ENCODE measurements at places on chromosomes 11 and 22.

DNA sequence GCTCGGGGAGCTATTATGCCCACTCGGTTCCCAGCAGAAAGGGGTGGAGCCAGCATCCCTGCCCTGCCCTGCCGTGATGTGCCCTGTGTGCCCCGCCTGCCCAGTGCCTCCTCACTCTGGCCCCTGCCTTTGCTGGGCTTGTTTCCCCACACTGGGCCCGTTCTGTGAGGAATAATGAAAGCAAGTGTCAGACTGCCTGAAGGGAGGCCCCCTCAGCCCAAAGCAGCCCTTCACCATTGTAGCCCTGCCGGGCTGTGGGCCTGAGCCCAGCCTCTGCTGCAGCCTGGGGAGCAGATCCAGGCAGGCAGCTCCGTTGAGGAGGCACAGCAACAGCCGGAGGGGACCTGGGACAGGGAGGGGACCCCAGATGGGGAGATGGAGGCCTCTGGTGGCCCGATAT lies 20.2 kb upstream of the NEFH start:
- no peak for DNase-seq

DNA sequence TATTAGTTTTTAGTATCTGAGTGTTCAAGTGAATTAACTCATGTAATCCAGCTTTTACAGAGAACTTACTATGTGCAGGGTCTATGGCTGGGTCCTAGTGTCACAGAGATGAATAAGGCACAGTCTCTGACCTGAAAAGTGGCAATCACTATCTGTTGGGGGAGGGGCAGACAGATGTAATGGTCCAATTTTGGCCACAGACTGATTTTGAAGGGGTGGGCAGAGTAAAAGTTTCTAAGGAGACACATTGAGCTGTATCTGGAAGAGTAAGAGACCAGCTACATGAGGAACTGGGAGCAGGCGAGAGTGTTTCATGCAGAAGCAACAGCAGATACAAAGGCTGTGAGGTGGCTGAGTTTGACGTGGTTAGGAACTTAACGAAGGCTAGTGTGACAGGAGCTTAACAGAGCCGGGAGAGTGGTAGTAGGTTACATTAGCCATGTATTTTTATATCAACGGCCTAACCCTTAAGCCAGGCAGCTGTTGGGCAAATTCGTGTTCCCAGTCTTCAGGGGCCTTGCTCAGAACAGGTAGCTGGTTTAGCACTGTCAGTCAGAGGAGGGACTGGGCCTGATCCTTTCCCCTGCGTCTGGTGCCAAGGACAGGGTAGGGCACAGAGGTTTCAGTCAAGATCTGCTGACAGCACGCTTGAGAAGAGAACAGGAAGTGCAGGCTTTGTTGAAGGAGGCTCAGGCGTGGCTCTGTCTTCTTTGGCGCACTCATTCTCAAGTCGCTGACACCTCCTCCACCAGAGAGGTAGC lies 1.4 kb upstream of the STIM1 start:
- DNase-seq = no peak

GRCh38 chr11:115912484-115912945 lies 408.3 kb upstream of the CADM1 start:
- DNase-seq = peak; percentile 7

DNA sequence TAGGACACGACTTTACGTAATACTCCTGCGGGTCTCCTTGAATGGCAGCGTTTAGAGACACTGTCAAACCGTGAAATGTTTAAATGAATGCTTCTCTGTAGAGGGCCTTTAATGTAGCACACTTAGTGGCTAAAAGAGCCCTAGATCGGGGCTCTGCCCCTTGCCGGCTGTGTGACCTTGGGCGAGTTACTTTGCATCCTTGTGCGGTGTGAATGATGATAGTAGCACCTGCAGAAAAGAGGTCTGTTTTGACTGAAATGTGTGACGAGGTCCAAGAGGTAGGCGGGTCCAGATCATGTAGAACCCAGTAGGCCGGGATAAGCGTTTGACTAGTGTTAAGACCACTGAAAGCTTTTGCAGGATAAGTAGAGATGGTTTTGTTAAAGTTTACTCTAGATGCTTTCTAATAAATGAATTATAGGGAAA lies 866 bp downstream of the MED17 start:
- DNase-seq = no peak

- DNase-seq = no peak
Measured at GRCh38 chr11:35066783-35067423, 72.1 kb upstream of the CD44 start.

GRCh38 chr11:86809561-86809960 lies 9.2 kb downstream of the PRSS23 start:
- no peak for DNase-seq

GRCh38 chr11:128574576-128575011 lies 12.8 kb downstream of the ETS1 start:
- DNase-seq = peak; percentile 27

- DNase-seq = no peak
Measured at GRCh38 chr22:37371491-37371890, 55.8 kb downstream of the ELFN2 start.

GRCh38 chr11:62603776-62604299 lies 2.2 kb upstream of the MTA2 start:
- DNase-seq = no peak

GRCh38 chr11:57459164-57460021 lies 935 bp upstream of the RTN4RL2 start:
- no peak for DNase-seq

DNA sequence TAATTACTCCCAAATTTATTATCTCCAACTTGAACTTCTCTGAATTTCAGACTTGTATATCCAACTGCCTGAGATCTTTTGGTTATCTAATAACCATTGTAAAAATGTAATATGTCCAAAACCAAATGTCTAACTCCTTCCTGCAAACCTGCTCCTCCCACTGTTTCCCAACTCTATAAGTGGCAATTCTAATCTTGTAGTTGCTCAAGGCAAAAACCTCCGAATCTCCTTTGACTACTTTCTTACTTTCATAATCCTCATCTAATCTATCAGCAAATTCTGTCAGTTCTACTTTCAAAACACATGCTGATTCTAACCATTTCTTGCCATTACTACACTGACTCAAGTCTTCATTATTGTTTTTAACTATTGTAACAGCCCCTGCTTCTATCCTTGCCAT lies 55.7 kb downstream of the FAM168A start:
- no peak for DNase-seq

DNA sequence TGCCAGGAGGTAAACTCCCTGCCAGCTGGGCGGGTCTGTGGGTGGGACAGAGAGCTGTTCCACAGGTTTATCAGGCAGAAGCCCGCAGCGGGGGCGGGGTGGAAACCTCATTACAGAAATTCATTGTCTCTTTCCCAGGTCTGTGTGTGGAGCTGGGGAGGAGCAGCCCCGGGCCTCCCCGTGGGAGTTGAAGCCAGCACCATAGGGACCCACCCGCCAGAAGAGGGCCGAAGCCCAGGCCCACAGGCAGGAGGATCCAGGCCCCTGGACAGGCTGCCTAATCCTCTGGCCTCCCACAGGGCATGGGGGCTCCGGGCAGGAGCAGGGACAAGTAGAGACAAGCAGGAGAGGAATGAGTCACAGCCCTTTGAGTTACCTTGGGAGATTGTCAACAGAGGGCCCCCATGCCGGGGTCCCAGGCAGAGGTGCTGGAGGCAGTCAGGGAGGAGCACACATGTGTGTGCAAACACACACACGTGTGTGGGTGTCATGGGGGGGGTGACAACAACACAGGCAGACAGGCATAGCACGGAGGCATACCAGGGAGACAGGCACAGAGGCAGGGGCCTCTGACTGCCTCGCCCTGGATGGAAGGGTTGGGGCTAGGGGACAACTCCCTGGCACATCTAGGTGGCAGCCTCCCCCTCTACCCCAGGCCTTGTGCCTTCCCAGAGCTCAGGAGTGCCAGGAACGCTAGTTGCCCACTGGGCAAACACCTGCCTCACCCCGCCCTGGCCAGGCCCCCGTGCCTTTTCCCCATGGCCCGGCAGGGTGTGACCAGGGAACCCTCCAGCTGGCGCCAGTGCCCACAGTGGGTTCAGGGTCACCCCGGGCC lies 1.4 kb downstream of the CDC42BPG start:
- DNase-seq = no peak

GRCh38 chr11:93497596-93497995 lies 45.6 kb downstream of the SMCO4 start:
- DNase-seq = no peak

- DNase-seq = no peak
Measured at GRCh38 chr11:33718440-33718839, 17.8 kb downstream of the CD59 start.

DNA sequence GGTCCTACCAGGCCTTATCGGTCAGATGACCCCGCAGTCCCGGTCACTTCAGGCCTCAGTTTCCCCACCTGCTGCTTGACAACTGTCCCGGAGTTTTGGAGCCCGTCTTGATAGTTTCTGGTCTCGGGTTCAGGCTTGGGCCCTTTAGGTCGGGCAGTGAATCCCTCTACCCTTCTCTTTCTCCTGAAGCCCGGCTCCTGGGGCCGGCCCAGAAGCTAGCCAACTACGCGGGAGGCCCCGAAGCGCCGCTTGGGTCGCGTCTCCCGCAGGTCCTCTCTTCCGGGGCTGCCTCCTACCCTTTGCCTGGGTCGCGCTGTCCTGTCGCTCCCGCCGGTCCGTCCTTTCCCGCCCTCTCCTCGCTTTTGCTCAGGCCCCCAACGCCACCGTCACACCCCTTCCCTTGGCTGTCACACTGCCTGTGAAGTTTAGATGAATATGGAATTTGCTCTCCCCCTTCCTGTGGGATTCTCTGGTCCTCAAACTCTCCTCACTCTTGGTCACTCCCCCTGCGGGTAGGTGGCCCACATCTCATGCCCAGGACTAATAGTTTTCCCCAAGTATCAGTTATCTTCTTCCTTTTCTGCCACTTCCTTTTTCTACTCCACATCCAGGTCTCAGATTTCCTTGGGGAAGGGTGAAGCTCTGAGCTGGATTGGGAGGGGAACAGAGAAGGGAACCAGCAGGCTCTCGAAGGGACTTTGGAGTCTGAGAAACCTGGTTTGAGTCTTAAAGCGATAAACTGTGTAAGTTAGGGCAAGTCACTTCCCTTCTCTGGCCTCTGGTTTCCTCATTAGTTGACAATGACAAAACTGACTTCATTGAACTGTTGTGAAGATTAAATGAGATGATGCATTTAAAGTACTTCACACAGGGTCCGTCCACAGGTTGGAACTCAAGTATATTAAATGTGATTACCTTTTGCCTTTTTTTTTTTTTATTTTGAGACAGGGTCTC lies 790 bp downstream of the RAB1B start:
- DNase-seq = peak; percentile 23

DNA sequence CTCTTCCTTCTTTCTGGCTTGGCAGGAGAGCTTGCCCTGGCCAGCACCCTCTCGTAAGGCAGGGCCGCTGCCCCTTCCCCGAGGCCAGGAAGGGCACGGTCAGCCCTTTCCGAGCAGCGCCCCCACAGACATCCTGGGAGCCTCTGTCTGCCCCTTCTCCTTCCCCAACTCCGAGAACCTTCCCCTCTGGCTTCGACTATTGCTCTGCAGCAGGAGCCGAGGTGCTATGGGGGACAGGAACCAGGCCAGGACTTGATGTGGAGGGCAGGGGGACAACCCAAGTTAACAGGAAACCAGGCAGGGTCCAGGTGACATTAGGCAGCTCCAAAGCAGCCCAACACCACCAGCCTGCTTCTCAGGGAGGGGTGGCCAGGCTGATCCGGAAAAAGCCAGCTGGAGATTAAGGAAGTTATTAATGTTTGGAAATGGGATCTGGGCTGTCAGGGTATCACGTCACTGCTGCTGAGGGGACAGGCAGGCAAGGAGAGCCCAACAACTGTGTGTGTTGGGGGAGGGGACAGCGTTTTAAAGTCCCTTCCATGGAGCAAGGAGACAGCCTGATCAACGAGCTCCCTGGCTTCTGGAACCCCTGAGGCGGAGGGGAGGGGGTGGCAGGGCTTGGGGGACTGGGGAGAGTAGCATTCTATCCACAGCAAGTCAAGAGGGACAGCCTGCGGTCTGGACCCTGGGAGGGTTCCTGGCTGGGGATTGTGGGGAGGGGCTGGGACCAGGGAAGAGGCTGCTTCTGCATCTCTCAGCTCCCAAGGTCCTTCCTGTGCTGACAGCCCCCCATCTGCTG lies 27.3 kb downstream of the SYT7 start:
- DNase-seq = no peak

- no peak for DNase-seq
Measured at GRCh38 chr11:74473382-74474173, 6.2 kb upstream of the KCNE3 start.

GRCh38 chr11:66335531-66336233 lies 552 bp downstream of the RIN1 start:
- DNase-seq = peak; percentile 74

DNA sequence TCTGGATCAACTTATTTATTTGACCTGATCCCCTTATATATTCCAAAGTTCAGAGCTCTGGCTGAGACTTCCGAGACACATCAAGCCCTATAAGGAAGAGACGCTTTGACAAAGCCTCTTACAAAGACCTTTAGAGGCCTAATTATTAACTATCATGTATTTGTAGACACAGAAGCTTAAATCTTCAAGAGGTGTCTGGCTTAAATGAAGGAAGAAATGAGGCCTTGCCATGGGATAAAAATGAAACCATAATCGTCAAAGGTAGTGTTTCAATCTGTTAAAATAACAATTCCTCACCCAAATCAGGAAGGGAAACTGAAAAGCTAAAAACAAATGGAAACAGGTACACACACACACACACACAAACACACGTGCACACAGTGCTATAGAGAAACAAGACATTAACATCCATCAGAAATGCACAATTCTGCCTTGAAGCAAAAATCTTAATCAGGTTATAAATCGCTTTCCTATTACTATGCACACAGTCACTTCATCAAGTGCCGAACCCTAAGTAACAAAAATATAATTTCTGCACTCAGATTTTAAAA lies 50.2 kb downstream of the PITPNB start:
- no peak for DNase-seq

GRCh38 chr22:40009951-40010671 lies 15.4 kb downstream of the FAM83F start:
- no peak for DNase-seq

- DNase-seq = no peak
Measured at GRCh38 chr22:33889748-33890147, 30.5 kb downstream of the LARGE1 start.

DNA sequence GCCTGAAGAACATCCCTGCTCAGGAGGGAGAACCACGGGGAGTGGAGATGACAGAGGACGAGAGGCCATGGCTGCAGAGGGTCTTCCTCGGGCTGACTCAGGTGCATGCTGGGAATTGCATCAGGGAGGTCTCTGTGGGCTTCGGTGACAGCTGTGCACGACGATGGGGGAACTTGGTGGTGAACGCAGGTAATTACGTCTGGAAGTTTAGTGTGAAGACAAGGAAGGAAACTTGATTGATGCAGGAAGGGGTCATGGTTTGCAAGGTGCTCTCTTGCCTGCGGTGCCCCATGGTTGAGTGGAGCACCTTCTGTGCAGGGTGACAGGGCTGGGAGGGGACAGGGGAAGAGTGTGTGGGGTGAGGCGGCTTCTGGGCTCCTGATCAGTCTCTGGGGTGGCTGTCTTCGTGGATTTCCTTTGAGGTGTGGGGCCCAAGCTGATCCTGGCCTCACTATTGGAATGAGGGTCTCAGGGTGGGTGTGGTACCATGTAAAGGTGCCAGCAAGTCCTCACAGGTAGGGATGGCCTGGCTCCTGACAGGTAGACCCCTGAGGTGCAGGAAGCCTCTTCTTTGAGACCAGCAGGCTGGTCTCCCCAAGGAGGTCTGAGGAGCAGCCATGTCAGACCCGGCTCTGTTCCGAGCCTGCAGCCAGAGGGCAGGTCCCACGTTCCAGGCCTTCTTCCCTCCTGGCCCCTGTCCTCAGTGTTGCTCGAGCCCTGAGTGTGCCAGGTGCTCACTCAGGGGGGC lies 1020.1 kb downstream of the TBC1D22A start:
- no peak for DNase-seq

GRCh38 chr11:126355926-126356897 lies 726 bp downstream of the ST3GAL4 start:
- DNase-seq = no peak

GRCh38 chr22:23138584-23139435 lies 3.0 kb downstream of the RSPH14 start:
- no peak for DNase-seq

GRCh38 chr22:26066534-26066933 lies 102.7 kb upstream of the SEZ6L start:
- no peak for DNase-seq
